ENCODE measurements at places on chromosomes 2 and 18.
A peak's percentile ranks its signal among the peaks of the same experiment; 100 is the strongest.

- DNase-seq: no peak
Observed at GRCh38 chr18:32380559-32380958, 90.1 kb downstream of the GAREM1 start.

GRCh38 chr18:34345738-34346137 lies 121.0 kb upstream of the NOL4 start:
- DNase-seq: no peak

GRCh38 chr2:236661061-236661761 lies 91.6 kb downstream of the ACKR3 start:
- DNase-seq: no peak

DNA sequence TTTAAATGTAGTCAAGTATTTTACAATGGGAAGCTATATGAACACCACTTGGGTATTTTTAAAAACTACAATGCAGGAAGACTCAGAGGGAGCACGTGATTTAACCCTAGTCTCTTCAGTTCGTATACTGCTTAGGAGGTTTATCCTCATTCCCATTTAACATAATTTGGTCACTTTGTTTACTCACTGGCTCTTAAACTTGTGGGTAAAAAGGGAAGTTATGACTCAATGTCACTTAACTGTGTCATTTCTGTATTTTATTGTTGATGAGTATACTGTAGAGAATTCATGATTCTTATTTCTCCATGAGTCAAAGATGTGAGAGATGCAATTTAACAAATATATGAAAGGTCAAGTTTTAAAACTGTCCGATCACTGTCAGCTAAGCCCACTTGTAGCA lies 48.2 kb downstream of the SLC66A3 start:
- DNase-seq: no peak

DNA sequence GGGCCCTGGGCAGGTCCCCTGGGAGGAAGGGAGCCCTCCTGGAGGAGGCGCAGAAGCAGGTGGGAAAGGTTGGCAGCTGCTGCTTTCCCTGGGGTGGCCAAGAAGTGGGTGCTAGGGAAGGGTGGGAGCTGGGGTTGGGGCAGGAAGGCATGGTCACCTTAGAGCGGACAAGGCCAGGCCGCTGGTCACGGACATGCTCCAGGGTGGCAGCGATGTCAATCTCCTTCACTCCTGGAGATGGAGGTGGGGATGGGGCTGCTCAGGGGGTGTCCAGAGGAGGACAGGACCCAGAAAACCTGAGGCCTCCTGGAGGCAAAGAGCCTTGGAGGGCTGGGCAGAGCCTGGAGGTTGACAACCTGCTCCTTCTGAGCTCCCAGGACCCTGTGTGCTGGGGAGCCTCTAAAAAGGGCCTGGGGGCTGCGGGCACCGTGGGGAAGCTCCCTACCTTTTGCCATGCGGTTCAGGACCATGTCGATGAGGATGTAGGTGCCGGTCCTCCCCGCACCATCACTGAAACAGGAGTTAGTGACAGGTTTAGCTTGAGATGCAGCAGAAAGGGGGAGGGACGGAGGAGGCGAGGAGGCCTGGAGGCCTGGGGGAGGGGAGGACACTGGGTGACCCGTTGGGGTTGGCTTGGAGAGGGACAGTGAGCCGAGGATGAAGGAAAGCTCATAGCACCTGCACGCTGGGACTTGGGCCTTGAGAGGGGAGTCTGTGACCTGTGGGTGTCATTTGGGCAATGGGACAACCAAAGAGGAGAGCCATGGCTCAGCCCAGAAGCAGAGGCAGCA lies 11.4 kb downstream of the DNAJB2 start:
- DNase-seq: no peak

DNA sequence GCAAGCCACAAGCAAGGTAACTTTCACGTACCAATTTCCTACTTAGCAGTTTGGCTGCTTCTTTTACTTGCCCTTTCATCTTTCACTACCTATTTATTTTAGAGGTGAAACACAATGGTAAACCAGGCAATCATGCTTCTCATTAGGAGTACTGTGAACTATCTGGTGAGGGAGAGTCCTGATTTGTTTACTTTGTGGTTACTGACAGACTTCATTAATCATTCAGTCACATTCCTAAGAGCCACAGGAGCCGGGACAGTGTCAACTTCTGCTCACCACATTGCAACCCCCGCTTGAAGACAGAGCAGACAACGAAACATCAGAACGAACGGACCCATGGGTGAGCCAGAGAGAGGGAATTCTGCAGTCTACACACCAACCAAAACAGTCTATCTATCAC lies 28.8 kb downstream of the TUBB6 start:
- no peak for DNase-seq

GRCh38 chr2:68151037-68151436 lies 6.7 kb upstream of the PNO1 start:
- no peak for DNase-seq

GRCh38 chr2:30287857-30288513 lies 56.7 kb downstream of the LBH start:
- DNase-seq: no peak

- DNase-seq: no peak
Observed at GRCh38 chr2:241753493-241753892, 19.1 kb downstream of the D2HGDH start.

GRCh38 chr2:230955163-230955737 lies 30.2 kb upstream of the GPR55 start:
- no peak for DNase-seq

- no peak for DNase-seq
Observed at GRCh38 chr2:96885432-96886347, 15.8 kb upstream of the SEMA4C start.

DNA sequence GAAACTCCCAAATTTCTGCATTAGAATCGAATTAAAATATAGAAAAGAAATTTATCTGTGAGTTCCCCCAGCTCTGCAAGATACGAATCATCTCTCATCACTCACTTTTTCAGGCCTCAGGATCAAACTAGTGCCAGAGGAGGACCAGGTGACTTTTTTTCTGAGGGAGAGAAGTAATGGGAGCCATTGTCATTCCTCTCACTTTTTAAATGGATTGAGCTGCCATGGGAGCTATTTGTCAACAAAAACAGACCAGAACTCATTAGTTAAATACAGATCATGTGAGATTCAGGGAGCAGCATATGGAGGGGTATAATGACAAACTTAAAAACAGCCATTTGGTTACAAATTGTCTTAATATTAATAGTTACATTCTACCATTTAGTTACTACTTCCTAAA lies 594.4 kb downstream of the DPP10 start:
- no peak for DNase-seq

- DNase-seq: no peak
Observed at GRCh38 chr2:65383541-65384488, 48.6 kb downstream of the SPRED2 start.

- no peak for DNase-seq
Observed at GRCh38 chr18:35028536-35028935, 12.7 kb upstream of the MAPRE2 start.

- DNase-seq: no peak
Observed at GRCh38 chr2:29617351-29617750, 304.0 kb downstream of the ALK start.

- no peak for DNase-seq
Observed at GRCh38 chr2:12982149-12982584, 265.4 kb downstream of the TRIB2 start.

GRCh38 chr18:62324917-62325805 lies at the start of gene TNFRSF11A:
Gene TNFRSF11A, plus strand, starts transcription at chr18:62325310. Its CDS starts 43 bp downstream, at chr18:62325353.
- peak; percentile 75 for DNase-seq

- no peak for DNase-seq
Observed at GRCh38 chr18:5052491-5052890, 144.6 kb downstream of the AKAIN1 start.

DNA sequence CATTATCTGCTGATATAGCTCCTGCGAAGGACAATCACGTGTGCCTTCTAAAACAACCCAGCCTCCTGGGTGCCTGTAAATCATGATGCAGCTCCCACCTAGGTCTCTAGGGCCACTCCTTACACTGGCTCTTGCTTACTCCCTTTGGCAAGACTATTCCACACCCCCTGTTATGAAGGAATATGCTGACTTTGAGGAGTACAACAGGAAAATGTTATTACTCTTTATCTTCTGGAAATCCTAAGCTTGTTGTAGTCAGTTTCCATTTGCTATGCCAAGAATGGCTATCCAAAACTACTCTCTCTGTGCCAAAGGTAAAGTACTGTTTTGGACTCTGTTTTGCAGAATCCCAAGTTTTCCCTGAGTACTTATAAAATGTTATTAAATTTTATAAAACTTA lies 7.7 kb downstream of the SGO2 start:
- DNase-seq: no peak

GRCh38 chr2:86584151-86584913 lies 21.1 kb upstream of the CHMP3 start:
- DNase-seq: no peak

GRCh38 chr2:59032499-59032898 lies 791.4 kb upstream of the FANCL start:
- DNase-seq: no peak

DNA sequence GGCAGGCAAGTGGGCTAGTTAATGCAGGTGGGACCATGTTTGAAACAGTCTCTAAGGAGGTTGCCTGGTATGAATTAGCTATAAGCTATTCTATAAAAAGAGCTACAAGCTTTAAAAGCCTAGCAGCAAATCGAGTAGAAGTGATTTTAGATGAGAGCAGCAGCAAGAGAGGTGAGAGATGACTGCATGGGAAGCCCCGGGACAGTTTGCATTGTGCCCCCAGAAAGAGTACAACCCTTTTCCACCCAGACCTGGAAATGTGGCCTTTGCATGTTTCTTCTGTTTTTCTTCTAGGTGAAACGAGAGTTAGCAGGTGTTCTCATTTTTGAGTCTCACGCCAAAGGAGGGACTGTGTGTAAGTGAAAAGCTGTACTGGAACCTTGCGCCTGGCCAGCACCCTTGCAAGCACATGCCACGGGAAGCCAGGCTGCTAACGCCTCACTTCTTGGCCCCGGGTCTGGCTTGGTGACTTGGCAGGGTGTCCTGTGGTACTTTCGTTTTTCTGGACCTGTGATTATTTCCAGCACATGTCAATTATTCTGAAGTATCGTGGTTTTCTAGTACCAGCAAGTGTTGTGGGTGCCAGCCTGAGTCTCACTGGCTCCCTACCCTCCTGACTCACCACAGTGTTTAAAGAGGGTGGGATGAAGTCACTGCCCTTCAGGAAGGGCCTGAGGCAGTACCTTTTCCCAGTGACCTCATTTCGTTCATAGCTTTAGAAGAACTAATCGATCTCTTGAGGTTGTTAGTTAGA lies 90.3 kb upstream of the MAP3K20 start:
- DNase-seq: no peak

GRCh38 chr2:198297350-198297749 lies 493.0 kb downstream of the PLCL1 start:
- DNase-seq: no peak

DNA sequence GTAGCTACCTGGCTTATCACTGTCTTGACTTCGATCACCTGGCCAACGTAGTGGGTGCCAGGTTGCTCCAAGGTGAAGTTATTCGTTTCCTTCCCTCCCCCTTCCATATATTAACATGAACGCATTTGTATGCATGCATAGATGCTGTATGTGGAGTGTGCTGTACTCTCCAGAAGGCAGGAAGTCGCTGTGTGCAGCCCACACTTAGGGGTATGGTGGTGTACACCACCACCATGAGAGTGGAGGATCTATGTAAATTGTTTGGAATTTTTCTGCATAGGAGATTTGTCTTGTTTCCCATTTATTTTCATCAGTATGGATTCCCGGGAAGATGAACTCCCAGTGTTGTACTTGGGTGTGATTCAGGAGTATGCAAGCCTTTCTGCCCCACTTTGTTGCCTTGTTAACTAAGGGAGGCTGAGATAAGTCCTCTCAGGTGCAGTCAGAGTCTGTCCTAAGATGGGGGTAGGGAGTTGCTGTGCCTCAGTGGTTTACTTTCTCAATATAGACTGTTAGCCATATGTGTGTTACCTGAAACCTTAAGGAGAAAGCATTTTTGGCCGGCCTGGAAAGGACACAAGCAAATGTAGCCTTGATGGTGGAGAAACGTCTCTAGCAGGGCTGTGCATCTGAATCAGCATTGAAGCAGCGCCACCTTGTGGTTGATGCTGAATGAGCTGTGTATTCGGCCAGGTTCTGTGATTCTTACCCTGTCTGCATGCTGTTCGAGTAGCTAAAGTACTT lies 149.8 kb downstream of the TANC1 start:
- DNase-seq: peak; percentile 79

- DNase-seq: no peak
Observed at GRCh38 chr2:11898576-11898975, 152.1 kb downstream of the LPIN1 start.

- no peak for DNase-seq
Observed at GRCh38 chr18:57901825-57902589, 98.9 kb upstream of the ATP8B1 start.

DNA sequence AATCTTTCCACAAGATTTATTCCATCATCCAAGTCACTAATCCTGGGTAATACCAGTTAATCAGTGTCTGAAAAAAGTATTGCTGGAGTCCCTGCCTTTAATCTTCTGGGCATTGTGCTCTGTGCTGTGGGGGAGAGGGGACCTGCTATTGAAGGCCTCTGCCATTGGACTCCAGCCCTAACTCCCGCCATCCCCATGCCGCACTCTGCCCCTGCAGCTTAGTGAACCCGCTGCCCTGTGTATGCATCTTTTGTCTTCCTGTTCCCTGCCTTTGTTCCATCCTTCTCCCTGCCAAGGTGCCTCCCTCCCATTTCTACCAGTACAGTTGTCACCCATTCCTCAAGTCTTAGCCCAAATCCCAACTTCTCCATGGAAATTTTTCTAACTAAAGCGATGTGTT lies 113.8 kb upstream of the EPAS1 start:
- no peak for DNase-seq

DNA sequence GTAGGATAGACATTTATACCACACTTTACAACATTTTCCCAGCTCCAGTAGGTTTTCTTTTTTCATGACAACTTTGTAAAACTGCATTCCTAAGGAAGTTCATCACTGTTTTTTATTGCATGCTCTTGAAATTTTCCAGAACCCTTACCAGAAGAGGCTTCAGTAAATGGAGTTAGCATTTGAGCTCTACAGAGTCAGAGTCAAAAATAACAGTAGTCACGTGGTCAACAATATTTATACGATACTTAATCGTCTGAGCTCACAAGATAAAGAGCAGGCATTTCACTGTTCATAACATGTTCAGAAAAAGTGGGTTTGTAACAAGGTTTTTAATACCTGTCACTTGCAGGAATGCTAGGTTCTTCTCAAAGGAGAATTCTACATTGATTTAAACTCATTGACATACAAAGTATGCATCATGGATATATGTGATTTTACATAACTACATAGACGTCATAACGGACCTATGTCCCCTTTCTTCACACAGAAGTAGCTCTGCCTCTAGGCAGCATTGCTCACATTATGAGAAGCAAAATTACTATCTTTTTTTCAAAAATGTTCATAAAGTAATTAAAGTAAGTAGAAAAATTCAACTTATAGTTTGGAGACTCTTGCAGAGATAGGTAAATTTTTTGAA lies 187.0 kb upstream of the COL3A1 start:
- DNase-seq: no peak

All from activated T-cell treated with anti-CD3 and anti-CD28 coated beads, Interleukin-2, amount 50 U/mL, for 1 hour (primary cell).